Immature natural killer cell (primary cell): ENCODE measurements at places on chromosomes 2 and 18.
A peak's percentile ranks its signal among the peaks of the same experiment; 100 is the strongest.

GRCh38 chr2:101197215-101197745 is 46.1 kb upstream of the TBC1D8 start:
- peaks cover 3% of the 10 kb centered on the region for H3K27me3 ChIP-seq
- no peaks in the 10 kb centered on the region for H3K36me3 ChIP-seq
- H3K4me3 ChIP-seq = no peak overlapping the region
- peak; percentile 3 for DNase-seq
- no peak overlapping the region for H3K27ac ChIP-seq

GRCh38 chr2:648476-649424 is 28.5 kb downstream of the TMEM18 start:
- DNase-seq = no peak
- H3K27ac ChIP-seq = no peak overlapping the region
- H3K4me1 ChIP-seq = peaks cover 12% of the 10 kb centered on the region
- H3K36me3 ChIP-seq = no peaks in the 10 kb centered on the region
- peaks cover 6% of the 10 kb centered on the region for H3K27me3 ChIP-seq

GRCh38 chr2:175640655-175641054 is 361.4 kb downstream of the LNPK start:
- H3K4me3 ChIP-seq = no peak overlapping the region
- no peaks in the 10 kb centered on the region for H3K4me1 ChIP-seq
- DNase-seq = no peak
- H3K27me3 ChIP-seq = peaks cover 5% of the 10 kb centered on the region

GRCh38 chr2:1572638-1573037 is 159.4 kb downstream of the TPO start:
- H3K27ac ChIP-seq = no peak overlapping the region
- H3K4me3 ChIP-seq = no peak overlapping the region
- no peaks in the 10 kb centered on the region for H3K4me1 ChIP-seq
- peaks cover 13% of the 10 kb centered on the region for H3K27me3 ChIP-seq

DNA sequence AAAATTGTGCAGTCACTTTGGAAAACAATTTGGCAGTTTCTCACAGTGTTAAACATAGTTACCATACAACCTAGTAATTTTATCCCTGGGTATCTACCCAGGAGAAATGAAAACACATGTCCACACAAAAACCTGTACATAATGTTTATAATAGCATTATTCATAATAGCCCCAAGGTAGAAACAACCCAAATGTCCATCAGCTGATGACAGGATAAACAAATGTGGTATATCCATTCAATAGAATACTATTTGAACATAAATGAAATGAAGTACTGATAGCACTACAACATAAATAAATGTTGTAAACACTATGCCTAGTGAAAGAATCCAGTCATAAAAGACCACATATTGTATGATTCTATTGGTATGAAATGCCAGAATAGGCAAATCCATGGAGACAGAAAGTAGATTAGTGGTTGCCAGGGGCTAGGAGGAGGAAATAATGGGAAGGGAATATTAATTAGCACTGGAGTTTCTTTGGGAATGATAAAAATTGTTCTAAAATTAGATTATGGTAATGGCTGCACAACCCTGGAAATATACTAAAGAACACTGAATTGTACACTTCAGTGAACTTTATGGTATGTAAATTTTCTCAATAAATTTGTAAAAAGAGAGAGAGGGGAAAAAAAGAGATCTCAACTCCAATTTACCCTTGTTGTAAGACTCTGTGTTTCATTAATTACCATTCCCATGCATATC is 20.8 kb upstream of the VIT start:
- H3K4me1 ChIP-seq = peaks cover 15% of the 10 kb centered on the region
- H3K36me3 ChIP-seq = no peaks in the 10 kb centered on the region
- H3K27ac ChIP-seq = no peak overlapping the region

GRCh38 chr18:55523001-55523400 is 65.0 kb downstream of the TCF4 start:
- H3K4me1 ChIP-seq = no peaks in the 10 kb centered on the region
- no peak for DNase-seq
- H3K27me3 ChIP-seq = no peaks in the 10 kb centered on the region
- no peak overlapping the region for H3K4me3 ChIP-seq

DNA sequence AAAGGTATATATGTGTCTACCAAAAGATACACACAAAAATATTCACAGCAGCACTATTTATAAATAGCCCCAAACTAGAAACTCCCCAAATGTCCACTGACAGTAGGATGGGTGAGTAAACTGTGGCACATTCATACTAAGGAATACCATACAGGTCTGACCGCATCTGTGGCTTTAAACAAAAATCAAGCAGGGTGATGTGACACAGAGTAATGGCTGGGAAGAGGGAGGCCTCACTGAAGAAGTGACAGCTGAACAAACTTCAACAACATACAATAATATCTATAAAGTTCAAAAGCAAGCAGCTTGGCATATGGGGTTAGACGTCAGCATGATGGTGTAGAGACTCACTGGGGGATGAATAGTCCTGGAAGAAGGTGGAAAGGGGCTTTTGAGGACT is 115.1 kb upstream of the PPP1CB start:
- H3K36me3 ChIP-seq = peaks cover 9% of the 10 kb centered on the region
- H3K4me1 ChIP-seq = no peaks in the 10 kb centered on the region
- H3K27ac ChIP-seq = no peak overlapping the region
- DNase-seq = no peak
- H3K4me3 ChIP-seq = no peak overlapping the region

DNA sequence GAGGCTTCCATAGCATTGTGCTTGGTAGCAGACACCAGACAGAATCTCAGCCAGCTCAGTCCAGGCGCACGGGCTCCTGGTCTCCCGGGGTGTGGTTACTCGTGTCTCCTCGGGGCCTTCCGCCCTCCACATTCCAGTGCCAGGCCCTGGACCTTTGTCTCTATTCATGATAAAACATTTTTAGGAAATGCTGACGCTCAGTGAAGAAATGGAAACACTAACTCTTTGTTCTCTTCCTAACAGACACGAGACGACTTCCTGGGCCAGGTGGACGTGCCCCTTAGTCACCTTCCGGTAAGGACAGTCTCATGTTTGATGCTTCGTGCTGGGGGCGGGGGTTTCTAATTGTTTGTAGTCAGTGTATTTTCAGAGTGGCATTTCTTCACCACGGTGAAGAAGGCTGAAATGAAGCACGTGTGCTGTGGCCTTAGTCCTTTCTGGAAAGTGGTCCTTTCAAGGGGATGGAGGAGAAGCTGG is 271.8 kb downstream of the NEDD4L start:
- no peak overlapping the region for H3K27ac ChIP-seq
- H3K4me1 ChIP-seq = peaks cover under 1% of the 10 kb centered on the region
- no peaks in the 10 kb centered on the region for H3K36me3 ChIP-seq
- H3K27me3 ChIP-seq = no peaks in the 10 kb centered on the region

DNA sequence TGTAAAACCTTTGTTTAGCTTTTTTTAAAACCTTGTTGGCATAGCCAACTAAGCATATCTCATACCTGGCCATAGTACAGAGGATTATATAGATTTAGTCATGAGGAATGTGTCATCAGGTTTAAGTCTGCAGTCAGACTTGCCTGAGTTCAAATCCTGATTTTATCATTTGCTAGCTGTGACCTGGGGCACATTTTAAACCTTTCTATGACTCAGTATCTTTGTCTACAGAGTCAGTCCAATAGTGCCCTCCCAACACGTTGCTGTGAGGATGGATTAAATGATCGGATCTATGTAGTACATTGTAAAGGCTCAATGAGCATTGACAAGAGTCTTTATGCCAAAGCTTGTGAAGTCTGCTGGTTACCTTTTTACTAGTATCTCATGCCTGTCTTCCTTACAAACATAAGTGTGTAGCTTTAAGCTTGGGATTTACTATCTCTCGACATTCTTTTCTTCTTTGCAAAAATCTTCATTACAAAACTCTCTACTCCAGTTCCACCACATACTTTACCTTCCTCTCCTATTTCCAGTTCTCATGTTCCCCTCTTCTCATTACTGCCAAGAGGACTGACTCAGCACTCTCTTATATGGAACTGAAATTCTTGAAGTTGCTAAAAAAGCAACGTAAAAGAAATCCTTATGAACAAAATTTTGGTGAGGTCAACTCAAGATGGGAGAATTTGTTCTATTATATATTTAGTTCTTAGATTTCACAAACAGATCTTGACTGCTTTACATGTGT is 68.1 kb upstream of the RBMS1 start:
- no peak for DNase-seq
- H3K27ac ChIP-seq = no peak overlapping the region
- H3K4me1 ChIP-seq = no peaks in the 10 kb centered on the region
- H3K36me3 ChIP-seq = no peaks in the 10 kb centered on the region

GRCh38 chr2:100151310-100151709 is 8.9 kb upstream of the AFF3 start:
- H3K4me1 ChIP-seq = no peaks in the 10 kb centered on the region
- no peak overlapping the region for H3K4me3 ChIP-seq
- DNase-seq = no peak

- H3K27me3 ChIP-seq = no peaks in the 10 kb centered on the region
- no peaks in the 10 kb centered on the region for H3K4me1 ChIP-seq
- H3K36me3 ChIP-seq = no peaks in the 10 kb centered on the region
Measured at GRCh38 chr2:11527001-11527400, 6.8 kb upstream of the GREB1 start.

- H3K4me3 ChIP-seq = no peak overlapping the region
- H3K36me3 ChIP-seq = no peaks in the 10 kb centered on the region
- no peaks in the 10 kb centered on the region for H3K27me3 ChIP-seq
- DNase-seq = no peak
Measured at GRCh38 chr2:22930781-22931180, 454.2 kb upstream of the KLHL29 start.

DNA sequence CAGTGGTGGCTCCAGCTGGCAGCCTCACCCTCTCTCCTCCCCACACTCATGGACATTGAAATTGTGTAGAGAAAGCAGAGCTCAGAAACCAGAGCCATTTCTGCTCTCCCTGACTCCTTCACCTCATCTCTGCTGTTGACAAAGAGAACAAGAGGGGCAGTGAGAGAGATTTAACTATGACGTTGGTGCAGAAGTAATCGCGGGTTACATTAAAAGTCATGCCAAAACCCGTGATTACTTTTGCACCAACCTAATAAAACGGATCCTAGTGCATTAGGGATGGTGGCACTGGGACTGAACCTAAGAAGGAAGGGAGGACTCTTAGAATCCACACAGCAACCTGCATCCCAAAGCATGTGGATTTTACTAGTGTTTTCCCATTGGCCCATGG is 113.3 kb upstream of the CDC42EP3 start:
- H3K4me1 ChIP-seq = no peaks in the 10 kb centered on the region
- no peak for DNase-seq
- no peak overlapping the region for H3K27ac ChIP-seq
- peaks cover 1% of the 10 kb centered on the region for H3K27me3 ChIP-seq
- H3K4me3 ChIP-seq = no peak overlapping the region

DNA sequence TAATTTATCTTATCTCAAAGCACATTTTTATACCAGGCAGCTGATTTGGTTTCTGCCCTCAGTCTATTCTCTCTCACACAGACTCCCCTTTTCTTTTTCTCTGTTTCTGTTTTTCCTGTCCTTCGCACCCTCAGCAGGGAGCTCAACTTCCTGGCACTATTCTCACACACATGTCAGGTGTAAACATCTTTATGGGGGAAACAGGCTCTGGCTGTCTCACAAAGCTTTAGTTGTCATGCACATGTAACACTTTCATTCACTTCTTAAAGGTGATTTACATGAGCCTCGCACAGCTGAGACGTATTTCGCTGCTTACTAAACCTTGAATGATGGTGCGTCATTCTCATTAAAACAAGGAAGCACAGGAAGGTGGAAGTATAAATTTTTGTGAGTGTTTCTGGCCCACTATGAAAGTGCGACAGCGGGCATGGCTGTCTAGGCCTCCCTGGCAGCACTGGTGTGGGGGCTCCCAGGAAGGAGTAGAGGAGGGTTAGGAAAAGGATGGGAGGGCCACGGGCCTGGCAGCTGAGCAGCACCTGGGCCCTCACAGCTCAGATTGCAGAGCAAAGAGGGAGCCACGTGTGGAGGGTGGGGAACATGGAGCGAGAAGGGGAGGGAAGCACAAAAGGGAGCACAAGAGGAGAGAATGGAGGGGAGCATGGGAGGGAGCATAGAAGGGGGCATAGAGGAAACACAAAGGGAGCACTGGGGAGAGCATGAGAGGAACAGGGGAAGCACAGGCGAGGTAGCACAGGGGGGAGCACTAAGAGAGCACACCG is 46.2 kb upstream of the SNTG2 start:
- H3K4me3 ChIP-seq = no peak overlapping the region
- H3K36me3 ChIP-seq = peaks cover 3% of the 10 kb centered on the region
- peaks cover 10% of the 10 kb centered on the region for H3K4me1 ChIP-seq
- no peak for DNase-seq
- peaks cover 7% of the 10 kb centered on the region for H3K27me3 ChIP-seq

GRCh38 chr2:7879483-7879835 is 802.4 kb upstream of the ID2 start:
- H3K36me3 ChIP-seq = no peaks in the 10 kb centered on the region
- peaks cover 1% of the 10 kb centered on the region for H3K27me3 ChIP-seq
- H3K27ac ChIP-seq = no peak overlapping the region

GRCh38 chr2:70959271-70959761 is 19.1 kb upstream of the ANKRD53 start:
- H3K36me3 ChIP-seq = no peaks in the 10 kb centered on the region
- no peak for DNase-seq
- peaks cover 14% of the 10 kb centered on the region for H3K27me3 ChIP-seq
- H3K4me3 ChIP-seq = no peak overlapping the region
- peaks cover 11% of the 10 kb centered on the region for H3K4me1 ChIP-seq
- no peak overlapping the region for H3K27ac ChIP-seq

GRCh38 chr2:230824406-230824978 is 40.2 kb upstream of the ITM2C start:
- peaks cover 7% of the 10 kb centered on the region for H3K4me1 ChIP-seq
- peaks cover 31% of the 10 kb centered on the region for H3K27me3 ChIP-seq
- DNase-seq = peak; percentile 70
- H3K27ac ChIP-seq = no peak overlapping the region
- no peak overlapping the region for H3K4me3 ChIP-seq

GRCh38 chr2:221176667-221177066 is 395.4 kb downstream of the EPHA4 start:
- DNase-seq = no peak
- H3K4me1 ChIP-seq = no peaks in the 10 kb centered on the region
- no peaks in the 10 kb centered on the region for H3K36me3 ChIP-seq
- peaks cover 4% of the 10 kb centered on the region for H3K27me3 ChIP-seq
- no peak overlapping the region for H3K27ac ChIP-seq

- DNase-seq = peak; percentile 69
- H3K27me3 ChIP-seq = peaks cover 14% of the 10 kb centered on the region
- no peak overlapping the region for H3K27ac ChIP-seq
- H3K36me3 ChIP-seq = no peaks in the 10 kb centered on the region
- H3K4me3 ChIP-seq = no peak overlapping the region
Measured at GRCh38 chr2:10832203-10832936, 19.8 kb upstream of the PDIA6 start.

DNA sequence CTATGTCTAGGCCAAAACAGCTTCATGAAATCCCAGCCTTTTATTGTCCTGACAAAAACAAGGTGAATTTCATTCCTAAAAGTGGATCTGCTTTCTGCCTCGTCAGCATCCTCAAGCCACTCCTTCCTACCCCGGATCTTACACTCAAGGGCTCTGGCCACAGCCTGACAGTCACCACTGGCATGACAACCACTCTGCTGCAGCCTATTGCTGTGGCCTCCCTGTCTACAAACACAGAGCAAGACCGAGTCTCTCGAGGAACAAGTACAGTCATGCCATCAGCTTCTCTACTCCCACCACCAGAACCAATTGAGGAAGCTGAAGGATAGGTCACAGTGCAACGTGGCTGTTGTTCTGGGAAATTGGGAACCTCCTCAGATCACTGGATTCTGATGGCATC is 106.1 kb downstream of the ICA1L start:
- H3K27me3 ChIP-seq = no peaks in the 10 kb centered on the region
- H3K4me3 ChIP-seq = no peak overlapping the region
